Activated CD4-positive, alpha-beta T cell treated with anti-CD3 and anti-CD28 coated beads for 1 hour (primary cell): ENCODE measurements at places on chromosomes 3 and 15.

- DNase-seq: no peak
Measured at GRCh38 chr3:182740710-182741109, 52.6 kb upstream of the ATP11B start.

- DNase-seq: no peak
Measured at GRCh38 chr3:196654006-196654734, 14.7 kb downstream of the NRROS start.

GRCh38 chr3:123034120-123034519 lies 6.6 kb upstream of the SEMA5B start:
- no peak for DNase-seq

DNA sequence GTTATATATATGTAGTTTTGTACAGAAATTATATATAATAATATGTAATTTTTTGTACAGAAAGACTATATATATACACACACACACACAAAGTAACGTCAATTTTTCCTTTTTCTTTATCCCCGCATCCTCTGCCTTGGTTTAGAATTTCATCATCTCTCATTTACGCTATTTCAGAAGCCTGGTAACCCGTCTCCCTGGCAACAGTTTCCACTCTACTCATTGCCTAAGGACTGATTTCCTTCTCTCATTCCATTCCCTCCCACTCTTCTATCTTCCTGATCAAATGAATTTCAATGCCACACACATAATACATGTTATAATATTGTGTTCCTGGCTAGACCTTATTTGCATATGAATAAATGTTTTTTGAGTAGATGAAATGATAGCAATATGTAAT lies 47.8 kb upstream of the NDN start:
- no peak for DNase-seq

- no peak for DNase-seq
Measured at GRCh38 chr15:65525622-65526021, 4.6 kb upstream of the HACD3 start.

- DNase-seq: no peak
Measured at GRCh38 chr3:40828741-40829415, 304.1 kb downstream of the ZNF621 start.

GRCh38 chr3:139455206-139455605 lies 21.1 kb downstream of the RBP2 start:
- no peak for DNase-seq

DNA sequence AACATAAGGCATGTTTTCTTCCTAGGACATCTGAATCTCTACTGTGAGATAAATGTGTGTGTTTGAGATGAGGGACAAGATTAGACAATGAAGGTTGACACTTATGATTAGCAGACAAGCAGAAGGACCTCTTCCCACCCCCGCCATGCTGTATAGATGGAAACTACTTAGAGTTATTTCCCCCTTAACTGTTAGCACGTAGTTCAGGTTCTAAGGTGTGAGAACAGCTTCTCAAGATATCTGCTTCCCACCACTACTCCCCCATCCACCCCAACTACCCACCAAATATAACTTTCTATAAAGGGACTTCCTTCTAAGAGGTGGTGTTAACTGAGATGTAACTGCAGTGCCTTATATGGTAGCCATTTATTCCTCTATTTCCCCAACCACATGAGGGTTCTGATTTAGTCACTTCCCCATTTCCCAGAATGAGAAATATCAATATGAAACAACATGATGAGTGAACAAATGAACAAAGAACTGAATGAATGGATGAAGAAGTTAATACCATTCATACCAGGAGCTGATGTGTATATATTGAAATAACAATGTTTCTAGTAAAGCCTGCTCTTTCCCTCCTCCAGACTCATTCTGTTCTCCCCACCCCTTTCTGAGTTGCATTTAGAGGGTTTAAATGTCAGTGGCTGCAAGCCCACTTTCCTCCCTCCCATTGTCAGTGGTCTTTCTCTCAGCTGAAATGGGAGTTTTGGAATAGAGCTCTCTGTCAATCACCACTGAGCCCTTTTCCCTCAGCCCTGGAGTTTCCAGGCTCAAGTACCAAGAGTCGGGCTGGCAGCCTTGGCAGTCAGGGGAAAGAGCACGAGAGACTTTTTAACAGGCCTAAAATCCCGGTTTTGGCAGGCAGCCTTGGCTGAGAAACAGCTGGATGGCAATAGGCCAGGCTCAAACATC lies 7.7 kb upstream of the RFTN1 start:
- DNase-seq: no peak

DNA sequence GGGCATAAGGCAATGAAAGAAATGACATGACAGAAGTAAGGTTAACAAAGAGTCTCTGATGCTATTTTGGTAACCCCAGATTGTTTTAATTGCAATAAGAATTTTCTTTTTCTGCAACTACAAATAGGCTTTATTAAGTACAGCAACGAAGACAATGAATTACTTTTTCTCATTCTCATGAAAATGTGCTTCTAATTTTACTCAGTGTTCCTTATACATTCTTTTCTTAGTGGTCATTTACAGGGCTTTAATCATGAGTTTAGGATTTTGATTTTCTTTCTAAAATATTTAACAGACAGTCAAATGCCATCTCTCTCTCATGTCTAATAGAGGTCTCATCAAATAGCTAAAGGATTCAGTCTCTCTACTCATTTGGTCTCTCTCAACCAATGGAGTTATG lies 452.1 kb downstream of the RAP2B start:
- DNase-seq: no peak

- no peak for DNase-seq
Measured at GRCh38 chr15:85403745-85404144, 23.3 kb downstream of the AKAP13 start.

DNA sequence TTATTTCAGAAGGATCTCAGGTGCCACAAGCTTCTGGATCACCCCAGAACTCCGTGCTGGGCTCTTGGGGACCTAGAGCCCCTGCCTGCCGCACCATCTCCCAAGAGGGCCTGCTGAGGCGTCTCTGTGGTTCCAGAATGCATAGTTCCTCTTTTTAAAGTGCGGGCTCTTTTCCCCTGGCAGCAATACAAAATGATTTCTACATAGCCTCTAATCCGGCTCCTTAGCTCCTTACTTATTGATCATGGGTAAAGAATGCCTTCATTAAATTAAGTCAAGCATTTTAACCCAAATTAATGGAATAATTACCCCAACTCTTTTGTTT lies 121.9 kb downstream of the ATP10A start:
- DNase-seq: no peak

DNA sequence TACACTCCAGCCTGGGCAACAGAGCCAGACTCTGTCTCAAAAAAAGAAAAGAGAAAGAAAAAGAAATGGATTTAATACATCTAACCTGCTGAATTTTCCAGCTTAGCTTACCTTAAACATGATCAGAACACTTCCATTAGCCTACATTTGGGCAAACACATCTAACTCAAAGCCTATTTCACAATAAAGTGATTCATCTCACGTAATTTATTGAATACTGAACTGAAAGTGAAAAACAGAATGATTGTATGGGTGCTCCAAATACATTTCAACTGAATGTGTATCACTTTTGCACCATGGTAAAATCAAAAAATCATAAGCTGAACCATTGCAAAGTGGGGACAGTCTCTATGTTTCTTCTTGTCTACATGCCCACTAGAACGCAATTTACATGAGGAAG lies 9.0 kb downstream of the PIK3R4 start:
- DNase-seq: no peak

DNA sequence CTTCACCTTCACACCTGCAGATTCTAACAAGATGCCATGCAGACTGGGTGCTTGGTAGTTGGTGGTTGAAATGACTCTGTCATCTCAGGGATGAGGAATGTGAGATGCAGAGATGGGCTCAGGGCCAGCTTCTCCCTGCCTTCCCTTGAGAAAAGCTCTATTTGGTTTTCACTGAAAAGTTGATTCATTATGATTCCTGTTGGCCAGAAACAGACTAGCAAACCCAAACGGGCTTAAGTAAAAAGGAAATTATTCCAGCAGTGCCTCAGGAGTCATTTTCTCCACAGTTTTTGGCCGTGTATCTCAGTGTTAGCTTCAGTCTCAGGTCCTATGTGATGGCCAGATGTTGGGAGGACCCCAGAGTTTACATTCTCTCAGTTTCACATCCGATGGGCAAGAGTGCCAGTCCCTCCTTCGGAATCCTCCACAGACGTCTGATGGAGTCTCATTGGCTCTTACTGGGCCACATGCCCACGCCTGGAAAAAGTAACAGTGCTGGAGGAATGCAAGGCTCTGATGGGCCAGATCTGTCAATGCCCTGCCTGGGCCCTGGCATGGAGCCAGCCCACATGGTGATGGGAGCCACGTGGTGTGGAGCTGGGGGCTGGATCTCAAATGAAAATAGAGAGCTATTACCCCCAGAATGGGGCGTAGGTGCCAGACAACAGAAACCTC lies 22.3 kb upstream of the SACM1L start:
- DNase-seq: no peak

- no peak for DNase-seq
Measured at GRCh38 chr3:13069495-13069894, 3.7 kb downstream of the IQSEC1 start.

DNA sequence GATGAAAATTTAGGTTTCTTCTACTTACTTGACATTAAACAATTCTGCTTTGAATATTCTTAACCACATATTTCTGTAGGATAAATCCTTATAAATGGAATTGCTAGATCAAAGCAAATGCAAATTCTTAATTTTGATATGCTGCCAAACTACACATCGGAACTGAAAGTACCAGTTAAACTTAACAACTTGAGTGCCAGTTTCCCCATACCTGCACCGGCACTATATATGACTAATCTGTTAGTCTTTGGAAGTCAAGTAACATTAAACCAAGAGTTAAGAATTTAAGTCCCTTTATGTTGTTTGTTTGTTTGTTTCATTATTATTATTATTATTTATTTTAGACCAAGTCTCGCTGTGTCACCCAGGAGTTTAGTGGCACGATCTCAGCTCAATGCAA lies 103.9 kb upstream of the AKAP13 start:
- DNase-seq: no peak

- DNase-seq: no peak
Measured at GRCh38 chr15:31102039-31102321, 455 bp upstream of the TRPM1 start.

- no peak for DNase-seq
Measured at GRCh38 chr15:93613386-93613785, 524.4 kb upstream of the RGMA start.

DNA sequence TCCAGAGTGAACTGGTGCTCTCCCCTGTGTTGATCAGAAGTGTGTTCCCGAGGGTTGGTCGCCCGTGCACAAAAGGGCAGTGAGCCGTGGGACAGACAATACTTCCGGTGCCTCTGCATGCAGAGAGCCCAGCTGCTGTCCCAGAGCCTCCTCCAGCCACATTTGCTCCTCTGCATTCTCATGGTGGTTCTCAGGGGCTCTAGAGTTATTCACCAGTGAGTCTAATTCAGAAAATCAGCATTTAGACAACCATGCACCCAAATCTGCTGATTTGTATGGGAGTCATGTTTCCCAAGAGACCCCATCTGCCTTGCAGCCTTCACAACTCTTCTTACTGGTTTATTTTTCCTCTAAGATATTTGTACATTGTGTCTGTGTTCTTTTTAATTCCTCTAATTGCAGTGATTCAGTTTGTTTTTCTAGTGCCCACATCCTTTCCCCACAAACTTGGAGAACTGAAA lies 107.0 kb upstream of the SPRED1 start:
- no peak for DNase-seq

GRCh38 chr3:132822266-132822665 lies 100.1 kb upstream of the NPHP3 start:
- DNase-seq: no peak

DNA sequence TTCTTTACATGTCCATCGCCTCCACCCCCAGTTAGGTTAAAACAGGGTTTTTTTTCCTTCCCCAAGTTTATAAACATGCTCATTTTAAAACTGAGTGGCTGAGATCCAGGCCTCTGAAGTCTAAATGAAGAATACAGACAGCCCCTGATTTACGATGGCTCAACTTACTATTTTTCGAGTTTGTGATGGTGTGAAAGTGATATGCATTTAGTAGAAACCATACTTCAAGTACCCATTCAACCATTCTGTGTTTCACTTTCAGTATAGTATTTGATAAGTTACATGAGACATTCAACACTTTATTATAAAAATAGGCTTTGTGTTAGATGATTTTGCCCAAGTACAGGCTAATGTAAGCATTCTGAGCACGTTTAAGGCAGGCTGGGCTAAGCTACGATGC lies 30.5 kb upstream of the GNB5 start:
- no peak for DNase-seq

DNA sequence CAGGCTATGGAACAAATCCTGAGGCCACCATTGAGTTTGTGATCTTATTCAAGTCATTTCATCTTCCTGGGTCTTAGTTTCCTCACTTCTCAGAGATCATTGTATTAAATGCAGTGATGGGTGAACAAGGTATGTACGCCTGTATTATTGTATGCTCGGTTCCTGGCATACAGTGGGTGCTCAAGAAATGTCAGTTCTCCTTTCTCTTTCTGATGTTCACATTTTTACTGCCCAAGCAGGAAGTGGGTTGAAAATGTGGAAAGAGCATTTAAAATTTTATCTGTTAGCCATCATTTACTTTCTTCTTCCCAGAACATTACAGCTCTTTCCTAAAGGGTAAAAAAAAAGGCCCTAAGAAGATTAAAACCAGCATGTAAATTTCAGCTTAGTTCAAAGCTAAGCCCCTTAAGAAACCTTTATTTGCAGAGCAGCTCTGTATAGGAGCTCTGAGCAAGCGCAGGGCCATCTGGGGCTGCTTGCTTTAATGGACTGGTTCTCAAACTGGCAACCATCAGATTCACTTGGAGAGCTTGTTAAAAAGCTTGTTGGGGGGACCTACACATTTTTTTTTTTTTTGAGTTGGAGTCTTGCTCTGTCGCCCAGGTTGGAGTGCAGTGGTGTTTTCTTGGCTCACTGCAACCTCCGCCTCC lies 179.4 kb downstream of the CHST2 start:
- DNase-seq: no peak

- DNase-seq: no peak
Measured at GRCh38 chr3:87136066-87136596, 91.0 kb upstream of the CHMP2B start.

DNA sequence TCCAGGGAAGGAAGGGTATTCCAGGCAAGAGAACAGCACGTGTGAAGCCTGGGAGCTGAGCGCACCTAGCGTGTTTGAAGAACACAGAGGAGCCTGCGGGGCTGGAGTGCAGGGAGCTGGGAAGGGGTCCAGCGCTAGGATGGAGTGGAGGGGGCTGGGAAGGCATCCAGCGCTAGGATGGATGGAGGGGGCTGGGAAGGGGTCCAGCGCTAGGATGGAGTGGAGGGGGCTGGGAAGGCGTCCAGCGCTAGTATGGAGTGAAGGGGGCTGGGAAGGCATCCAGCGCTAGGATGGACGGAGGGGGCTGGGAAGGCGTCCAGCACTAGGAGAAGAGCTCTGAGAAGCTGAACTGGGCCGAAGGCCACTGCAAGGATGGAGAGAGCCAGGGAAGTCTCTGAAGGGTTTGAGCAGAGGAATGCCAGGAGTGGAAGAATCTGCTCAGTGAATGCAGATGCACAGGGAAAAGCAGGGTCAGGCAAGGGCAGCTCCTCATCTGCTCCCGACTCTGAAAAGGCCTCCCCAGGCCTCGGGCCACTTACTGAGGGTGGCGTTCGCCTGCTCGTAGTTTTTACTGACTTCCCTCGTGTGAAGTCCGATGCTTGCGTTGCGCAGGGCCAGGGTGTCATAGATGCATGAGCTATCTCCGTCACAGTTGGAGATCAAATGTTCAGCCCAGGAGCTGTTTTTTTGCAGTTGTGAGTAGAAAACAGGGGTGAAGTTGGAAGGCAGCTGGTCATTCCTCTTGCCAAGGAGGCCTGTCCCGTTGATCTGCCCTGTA lies 39.8 kb downstream of the MUC20 start:
- DNase-seq: no peak
